ENCODE measurements at places on chromosomes 5 and 9. TPM values are rescaled to one million over a fixed set of nuclear protein-coding genes. Genes with fewer than 3 reads are reported as not detected.

Gene PCDHA11
- under 0.01 TPM for total RNA-seq

Gene FIBCD1
- total RNA-seq, result 1.8 TPM

Gene PCDHAC1
- not detected for total RNA-seq

Gene IFNA2
- total RNA-seq, result not detected

Gene ABO
- total RNA-seq, result not detected

Gene PCDHGA5
- 0.73 TPM for total RNA-seq

Gene LCN12
- not detected for total RNA-seq

Gene PNPLA7
- total RNA-seq, result 0.98 TPM

Gene SEMA6A
- total RNA-seq, result 0.20 TPM

Gene ANKRD31
- total RNA-seq, result under 0.01 TPM

Gene PIP5K1B
- total RNA-seq, result not detected

Gene PCDHGB1
- 0.73 TPM for total RNA-seq

Gene SLC25A2
- 0.39 TPM for total RNA-seq

Gene IL13
- under 0.01 TPM for total RNA-seq

Gene STPG3
- not detected for total RNA-seq

Gene BHMT
- total RNA-seq, result not detected

Gene FANCG
- 36.6 TPM for total RNA-seq

Gene SNCB
- not detected for total RNA-seq

Gene DND1
- total RNA-seq, result 0.39 TPM

Gene LPAR1
- 74.5 TPM for total RNA-seq

Gene MRPS27
- total RNA-seq, result 167 TPM

Gene KLF4
- total RNA-seq, result 36.0 TPM

Gene PCDHB9
- under 0.01 TPM for total RNA-seq

Gene SH3TC2
- 1.2 TPM for total RNA-seq

Gene TAF11L5
- total RNA-seq, result not detected

Gene AJM1
- total RNA-seq, result 0.73 TPM

Gene SHISAL2B
- not detected for total RNA-seq

Gene OMD
- total RNA-seq, result 0.20 TPM

Gene SLC1A3
- 10.3 TPM for total RNA-seq

Gene FAM219A
- 9.6 TPM for total RNA-seq

Gene PCDHGA7
- 1.8 TPM for total RNA-seq

Gene PCDHB12
- total RNA-seq, result not detected

Gene CDH12
- not detected for total RNA-seq

Gene GABRA1
- not detected for total RNA-seq

Gene ENHO
- total RNA-seq, result not detected

Gene EGFLAM
- total RNA-seq, result 18.2 TPM

Gene NKD2
- total RNA-seq, result 0.20 TPM

Gene LCN10
- total RNA-seq, result under 0.01 TPM

Gene CATSPER3
- under 0.01 TPM for total RNA-seq

Gene STX17
- total RNA-seq, result 15.8 TPM

Gene GARNL3
- total RNA-seq, result 1.1 TPM

Gene PCDHB14
- 0.20 TPM for total RNA-seq

Gene PCDHA12
- not detected for total RNA-seq

Gene RNF208
- total RNA-seq, result not detected

Gene FGF10
- total RNA-seq, result under 0.01 TPM

Gene LCN6
- total RNA-seq, result not detected

Gene IRX1
- 9.6 TPM for total RNA-seq

Gene GADD45G
- total RNA-seq, result 0.39 TPM

Gene NR5A1
- total RNA-seq, result not detected

Gene PDZD2
- total RNA-seq, result 0.73 TPM

Gene TNFAIP8
- 18.0 TPM for total RNA-seq

Gene SREK1
- 49.2 TPM for total RNA-seq

Gene C9orf153
- 0.20 TPM for total RNA-seq

Gene FBP2
- under 0.01 TPM for total RNA-seq

Gene RANBP3L
- total RNA-seq, result not detected

Measured in subcutaneous preadipocyte (primary cell).